Astrocyte of the hippocampus (primary cell): ENCODE measurements at places on chromosomes 11 and 22.

GRCh38 chr11:58654079-58654907 is 31.8 kb downstream of the CNTF start:
- DNase-seq = peak; percentile 90

DNA sequence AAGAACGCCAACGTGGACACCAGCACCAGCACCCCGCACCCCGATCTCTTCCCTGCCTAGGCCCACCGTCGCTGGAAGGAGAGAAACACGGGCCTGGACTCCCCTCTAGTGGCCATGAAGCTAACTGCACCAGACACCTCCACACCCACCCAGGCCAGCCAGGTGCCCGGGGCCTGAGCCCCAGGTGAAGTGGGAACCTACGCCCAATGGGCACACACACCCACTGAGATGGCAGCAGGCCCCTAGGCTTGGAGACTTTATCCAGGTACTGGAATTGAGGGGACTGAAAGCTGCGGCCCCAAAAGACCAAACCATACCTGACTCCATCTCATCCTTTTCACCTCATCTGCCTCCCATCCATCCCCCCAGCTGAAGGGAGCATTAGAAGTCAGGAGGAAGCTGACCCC is 81.0 kb downstream of the BUD13 start:
- DNase-seq = peak; percentile 56

DNA sequence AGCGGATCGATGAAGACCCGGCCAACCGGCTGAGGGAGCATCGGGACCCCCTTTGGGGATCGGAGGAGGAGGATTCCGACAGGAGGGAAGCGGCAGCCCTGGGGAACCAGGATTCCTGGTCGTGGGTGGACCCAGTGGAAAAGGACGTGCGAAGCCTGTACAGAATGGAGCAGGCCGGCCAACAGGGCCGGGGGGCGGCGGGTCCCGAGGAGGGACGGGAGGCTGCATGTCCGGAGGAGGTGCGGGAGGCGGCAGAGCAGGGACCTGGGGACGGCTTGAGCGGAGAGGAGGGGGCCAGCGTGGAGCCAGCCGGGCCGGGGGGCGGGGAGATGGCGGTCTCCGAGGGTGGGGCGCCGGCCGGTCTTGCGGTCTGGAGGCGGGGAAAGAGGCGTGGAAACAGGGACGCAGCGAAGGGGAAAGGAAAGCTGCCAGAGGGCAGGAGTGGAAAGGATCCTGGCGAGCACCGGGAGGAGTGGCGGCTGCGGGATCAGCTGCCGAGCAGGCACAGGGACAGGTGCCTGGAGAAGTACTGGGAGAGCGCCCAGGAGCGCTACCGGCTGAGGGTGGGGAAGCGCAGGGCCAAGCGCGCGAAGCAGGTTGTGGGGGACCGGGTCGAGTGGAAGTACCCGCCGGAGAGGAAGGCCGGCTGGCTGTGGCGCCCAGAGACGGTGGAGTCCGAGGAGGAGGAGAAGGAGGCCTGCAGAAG is at the start of gene ANO5:
TSS of gene ANO5 (plus strand) at position 444 of the 706 bp plus-strand sequence. CDS start 408 bp downstream, outside the sequence.
- DNase-seq = peak; percentile 64

- DNase-seq = no peak
Observed at GRCh38 chr11:10938650-10939387, 81.0 kb upstream of the ZBED5 start.

- no peak for DNase-seq
Observed at GRCh38 chr11:84091212-84091986, 805.2 kb upstream of the CCDC90B start.
